ENCODE measurements at places on chromosomes 3 and 15.

- DNase-seq: no peak
Measured at GRCh38 chr3:53844262-53845102, 1.7 kb downstream of the CHDH start.

DNA sequence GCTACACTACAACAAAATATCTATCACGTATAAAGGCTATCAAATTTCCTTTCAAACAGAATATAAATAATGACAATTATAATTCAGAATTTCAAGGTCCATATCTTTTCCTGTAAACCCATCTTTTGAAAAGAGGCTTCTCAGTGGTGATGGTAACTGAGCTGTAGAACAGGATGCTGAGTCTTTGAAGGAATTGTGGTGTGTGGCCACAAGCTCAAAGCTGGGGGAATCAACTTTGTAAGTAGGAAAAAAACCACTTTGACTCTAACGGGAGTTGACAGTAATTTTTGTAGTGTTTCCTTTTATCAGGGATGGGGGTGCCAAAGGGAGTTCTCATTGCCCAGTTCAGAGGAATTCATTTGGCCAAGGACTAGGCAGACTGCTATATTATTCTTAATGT is 13.3 kb upstream of the ZCWPW2 start:
- DNase-seq: no peak

DNA sequence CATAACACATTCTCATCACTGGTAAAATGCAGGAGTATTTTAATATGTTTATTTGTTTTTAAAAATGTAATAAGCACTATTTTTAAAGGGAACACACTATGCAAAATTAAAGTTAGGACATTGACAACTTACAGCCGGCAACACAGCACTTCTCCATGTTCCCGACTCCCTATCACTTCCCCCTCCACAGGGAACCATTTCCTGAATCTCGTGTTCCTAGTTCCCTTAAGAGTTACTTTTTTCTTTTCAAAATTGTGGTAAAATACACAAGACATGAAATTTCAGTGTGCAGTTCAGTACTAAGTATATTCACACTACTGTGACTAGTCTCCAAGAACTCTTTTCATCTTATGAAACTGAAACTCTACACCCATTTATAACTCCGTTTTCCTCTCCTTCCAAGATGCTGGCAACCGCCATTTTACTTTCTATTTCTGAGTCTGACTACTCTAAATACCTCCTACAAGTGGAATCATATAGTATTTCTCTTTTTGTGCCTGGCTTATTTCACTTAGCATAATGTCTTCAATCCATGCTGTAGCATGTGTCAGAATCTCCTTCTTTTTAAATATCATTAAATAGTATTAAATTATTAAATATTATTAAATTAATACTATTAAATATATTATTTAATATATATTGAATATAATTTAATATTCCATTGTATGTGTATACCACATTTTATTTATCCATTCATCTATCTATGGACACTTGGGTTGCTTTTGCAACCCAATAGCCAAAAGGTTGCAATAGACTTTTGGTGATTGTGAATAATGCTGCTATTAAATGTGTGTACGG is 25.9 kb upstream of the UBE2Q2 start:
- DNase-seq: no peak

DNA sequence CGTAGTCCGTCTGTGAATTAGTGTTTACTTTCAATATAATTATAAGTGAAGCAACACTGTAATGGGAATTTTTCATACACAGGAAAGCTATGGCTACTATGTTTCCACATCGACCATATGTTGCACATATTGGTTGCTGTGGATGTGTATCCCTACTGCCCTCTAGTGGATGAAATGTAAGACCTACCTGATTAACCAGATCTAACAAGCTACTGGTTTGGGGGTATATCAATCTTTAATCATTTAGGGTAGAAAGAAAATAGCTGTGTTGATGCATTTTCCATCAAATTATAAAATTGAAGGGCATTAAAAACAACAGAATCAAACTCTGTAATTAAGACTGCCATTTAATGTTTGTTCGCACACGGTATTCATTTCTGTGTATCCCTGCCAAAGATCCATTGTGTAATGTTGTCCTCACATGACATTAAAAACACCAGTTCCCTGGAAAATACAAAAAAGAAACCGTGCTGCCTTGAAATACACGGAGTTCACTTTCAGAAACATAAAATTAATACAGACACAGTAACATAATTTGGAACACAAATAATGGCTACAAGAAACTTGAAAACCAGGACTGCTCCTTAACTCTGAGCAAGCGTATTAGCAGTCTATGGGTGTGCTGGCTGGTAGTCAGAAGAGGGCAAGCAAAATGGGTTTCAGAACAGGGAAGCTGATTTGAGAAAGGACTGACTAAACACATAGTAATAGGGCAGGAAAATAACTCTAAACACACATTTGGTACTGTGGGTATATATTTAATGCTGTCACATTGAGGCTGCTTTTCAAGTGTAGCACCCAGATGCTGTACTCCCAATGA is 125.1 kb downstream of the TIGIT start:
- peak; percentile 27 for DNase-seq

- DNase-seq: no peak
Measured at GRCh38 chr15:41233367-41233771, 2.3 kb downstream of the CHP1 start.

- DNase-seq: peak; percentile 68
Measured at GRCh38 chr3:192727032-192727847, at the start of gene FGF12. FGF12 (minus strand) TSS chr3:192727541.

- peak; percentile 4 for DNase-seq
Measured at GRCh38 chr3:63232764-63233396, 45.2 kb upstream of the SYNPR start.

GRCh38 chr3:144770915-144771351 is 799.3 kb downstream of the DIPK2A start:
- DNase-seq: no peak

DNA sequence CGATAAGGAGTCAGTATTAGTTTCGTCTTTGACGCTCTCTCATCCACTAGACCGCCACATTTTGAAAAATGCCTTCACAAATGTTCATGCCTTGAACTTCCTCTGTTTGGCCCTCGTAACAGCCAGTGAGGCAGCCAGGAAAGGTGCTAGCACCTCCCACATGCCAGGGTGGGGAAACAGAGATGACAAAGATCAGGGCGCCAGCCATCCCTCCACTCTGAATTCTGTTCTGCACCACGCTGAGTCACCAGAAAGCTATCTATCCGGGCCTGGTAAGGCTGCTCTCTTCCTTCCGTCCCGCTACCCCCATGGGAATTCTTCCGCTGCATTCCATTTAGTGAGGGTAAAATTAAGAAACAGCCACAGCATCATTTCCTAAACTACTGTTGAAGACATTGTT is 31.3 kb upstream of the BCL2L10 start:
- no peak for DNase-seq

DNA sequence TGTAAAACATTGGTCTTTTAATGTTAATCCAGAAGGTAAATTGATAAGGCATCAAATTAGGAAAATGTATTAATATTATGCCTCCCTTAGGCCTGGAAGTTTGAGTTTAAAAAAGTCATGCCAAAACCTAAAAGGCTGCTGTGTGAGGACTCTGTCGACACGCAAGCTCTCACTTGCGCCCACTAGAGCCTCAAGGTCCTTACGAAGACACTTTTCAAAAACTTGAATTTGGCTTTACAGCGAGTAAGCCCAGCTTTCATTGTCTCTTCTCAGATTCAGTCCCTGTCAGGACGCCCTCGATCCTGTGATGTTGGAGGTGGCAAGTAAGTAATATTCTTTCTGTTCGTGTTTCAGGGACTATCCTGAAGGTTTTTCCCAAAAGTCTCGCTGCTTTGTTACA is 89.7 kb downstream of the CRTC3 start:
- DNase-seq: no peak

- DNase-seq: no peak
Measured at GRCh38 chr15:70348581-70349344, 251.0 kb upstream of the TLE3 start.

GRCh38 chr3:137998121-137999042 is 11.6 kb upstream of the CLDN18 start:
- no peak for DNase-seq

DNA sequence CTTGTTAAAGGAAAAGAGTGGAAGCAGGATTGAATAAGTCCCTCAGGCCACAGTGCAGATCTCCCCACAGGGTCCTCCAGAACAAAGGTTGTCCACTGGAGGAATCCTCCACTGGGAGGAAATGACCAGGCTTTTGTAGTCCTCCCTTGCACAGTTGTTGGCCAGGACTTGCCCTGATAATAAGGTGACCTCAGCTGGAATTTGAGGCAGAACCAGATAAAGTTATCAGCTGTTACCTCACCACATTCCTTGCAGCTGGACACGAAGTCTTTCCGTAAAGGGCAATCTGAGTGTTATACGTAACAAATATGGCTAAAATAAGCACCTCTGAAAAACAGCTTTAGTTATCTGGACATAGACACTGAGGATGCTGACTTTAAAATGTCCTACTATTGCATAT is 83.5 kb upstream of the NAALADL2 start:
- DNase-seq: no peak

DNA sequence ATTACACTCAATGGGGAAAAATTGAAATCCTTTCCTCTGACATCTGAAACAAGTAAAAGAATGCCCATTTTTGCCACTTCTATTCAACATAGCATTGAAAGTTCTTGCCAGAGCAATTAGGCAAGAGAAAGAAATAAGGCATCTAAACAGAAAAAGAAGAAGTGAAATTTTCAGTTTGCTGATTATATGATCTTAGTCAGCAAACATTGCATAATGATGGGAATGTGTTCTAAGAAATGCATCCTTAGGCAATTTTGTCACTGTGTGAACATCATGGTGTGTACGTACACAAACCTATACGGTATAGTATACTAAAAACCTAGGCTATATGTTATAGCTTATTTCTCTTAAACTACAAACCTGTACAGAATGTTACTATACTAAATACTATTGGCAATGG is 278.0 kb downstream of the CGGBP1 start:
- no peak for DNase-seq

GRCh38 chr3:8218353-8218940 is 283.2 kb upstream of the LMCD1 start:
- no peak for DNase-seq

DNA sequence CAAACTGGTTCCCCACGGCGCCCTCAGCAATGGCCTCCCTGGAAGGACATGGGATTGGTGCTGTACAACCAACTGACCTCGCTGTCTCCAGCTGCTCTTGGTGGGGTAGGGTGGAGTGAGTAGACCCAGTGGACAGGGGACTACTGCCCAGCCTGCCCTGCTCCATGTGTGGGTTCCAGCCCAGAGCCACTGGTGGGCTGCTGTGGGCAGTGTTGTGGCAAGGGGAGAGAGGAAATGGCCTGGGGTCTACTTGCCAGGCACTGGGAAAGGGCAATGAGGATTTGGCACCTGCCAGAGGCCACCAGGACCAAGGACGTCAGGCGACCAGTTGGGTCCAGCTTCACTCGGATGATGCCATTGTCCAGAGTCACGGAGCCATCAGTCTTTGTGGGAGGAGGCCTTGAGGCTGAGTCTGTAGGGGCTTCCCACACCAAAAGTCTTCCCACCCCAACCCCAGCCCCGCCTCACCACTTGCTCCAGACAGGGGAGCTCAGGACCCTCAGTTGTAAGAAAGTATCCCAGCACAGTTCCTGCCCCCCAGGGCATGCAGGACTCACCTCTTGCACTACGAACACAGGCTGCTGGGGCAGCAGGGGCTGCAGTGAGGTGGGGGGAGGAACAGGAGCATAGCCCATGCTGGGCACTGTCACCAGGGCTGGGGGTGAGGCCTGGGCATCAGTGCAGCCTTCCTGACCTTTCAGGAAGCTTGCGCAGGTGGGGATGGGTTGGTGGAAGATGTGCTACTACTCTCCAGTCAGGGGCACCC is 9.5 kb downstream of the MAN2C1 start:
- DNase-seq: no peak

DNA sequence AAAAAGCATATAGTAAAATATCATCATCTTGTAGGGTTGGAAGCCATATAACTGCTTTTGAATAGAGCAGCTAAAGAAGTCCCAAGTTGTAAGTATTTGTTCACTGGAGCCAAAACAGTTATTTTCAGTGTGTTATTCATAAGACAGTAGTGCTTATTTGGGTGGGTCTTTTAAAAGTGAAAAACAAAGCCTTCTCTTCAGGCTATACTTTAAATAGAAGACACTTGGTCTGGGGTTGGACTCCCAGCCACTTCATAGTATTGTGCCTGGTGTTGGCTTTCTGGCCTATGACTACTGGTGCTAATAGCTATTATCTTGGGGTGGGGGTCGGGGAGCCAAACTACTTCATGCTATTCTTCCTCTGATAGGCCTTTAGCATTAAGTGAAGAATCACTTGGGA is 135.2 kb downstream of the SLC25A26 start:
- no peak for DNase-seq

DNA sequence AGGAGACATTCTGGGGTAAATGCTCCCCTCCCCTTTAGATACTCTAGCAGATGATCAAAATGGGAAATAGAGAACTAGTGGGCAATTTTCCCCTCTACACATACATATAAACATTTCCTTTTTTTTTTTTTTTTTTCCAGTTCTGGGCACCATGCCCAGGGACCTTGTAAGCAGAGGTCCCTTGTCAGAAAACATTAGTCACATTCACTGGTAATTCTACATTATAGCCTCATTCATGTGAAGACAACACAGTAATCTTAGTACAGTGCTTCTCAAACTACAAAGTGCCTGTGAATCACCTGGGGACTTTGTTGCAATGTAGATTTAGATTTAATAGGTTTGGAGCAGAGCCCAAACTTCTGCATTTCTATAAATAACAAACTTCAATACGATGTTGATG is 60.1 kb upstream of the ACTC1 start:
- no peak for DNase-seq

- DNase-seq: no peak
Measured at GRCh38 chr15:24856397-24857390, 98.1 kb upstream of the SNRPN start.
